ENCODE measurements at places on chromosomes 16 and 17. TPM values are rescaled to one million over a fixed set of nuclear protein-coding genes. Genes with fewer than 3 reads are reported as not detected.

GRCh38 chr16:7303660-7304200 lies 28.9 kb upstream of the RBFOX1 start:
- DNase-seq = no peak

GRCh38 chr16:49745311-49745747 lies 110.6 kb downstream of the ZNF423 start:
- DNase-seq = no peak

DNA sequence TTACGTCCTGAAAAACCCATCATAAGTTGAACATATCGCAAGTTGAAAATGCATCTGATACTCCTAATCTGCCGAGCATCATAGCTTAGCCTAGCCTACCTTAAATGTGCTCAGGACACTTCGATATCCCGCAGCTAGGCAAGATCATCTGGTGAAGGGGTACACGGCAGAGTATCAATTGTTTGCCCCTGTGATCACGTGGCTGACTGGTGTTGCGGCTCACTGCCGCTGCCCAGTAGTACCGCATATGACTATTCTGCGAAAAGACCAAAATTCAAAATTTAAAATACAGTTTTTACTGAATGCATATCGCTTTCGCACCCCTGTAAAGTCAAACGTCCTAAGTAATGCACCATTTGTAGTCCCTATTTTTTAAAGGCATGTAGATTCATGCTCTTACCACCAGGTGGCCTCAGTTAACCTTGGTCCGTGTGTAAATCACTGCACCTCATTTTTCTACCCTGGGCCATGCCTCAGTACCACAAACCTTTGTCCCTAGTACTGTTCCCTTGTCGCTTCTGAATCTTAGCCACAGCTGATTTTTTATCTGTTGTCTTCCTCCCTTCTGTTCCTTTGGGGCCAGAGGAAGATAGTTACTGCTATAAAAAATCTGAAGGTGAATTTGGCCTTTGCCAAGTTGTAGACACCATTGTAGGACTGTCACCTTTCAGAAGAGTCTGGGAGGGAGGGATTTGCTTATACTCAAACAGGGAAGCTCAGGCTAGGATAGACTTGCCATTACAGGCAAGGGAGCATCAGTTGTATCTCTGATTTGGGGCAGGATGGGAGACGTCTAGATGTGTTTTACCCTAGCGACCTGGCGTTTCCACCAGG lies 34.4 kb downstream of the WWP2 start:
- DNase-seq = peak; percentile 57

C16orf92 gene
- total RNA-seq = not detected

ETV4 gene
- 0.95 TPM for total RNA-seq
